A549 treated with RU486 at 1 μM for 4 hours (cell line): ENCODE measurements at places on chromosomes 6 and 20. TPM values are rescaled to one million over a fixed set of nuclear protein-coding genes. Genes with fewer than 3 reads are reported as not detected.

Gene CRISP2
- total RNA-seq: not detected in 5 replicates

Gene PLEKHG1
- 0.23 to 0.44 TPM (median 0.26 TPM) in 5 replicates for total RNA-seq

Gene CASS4
- total RNA-seq: 0.03 to 0.08 TPM (median 0.05 TPM) in 3 of 5 replicates, not detected in the others

Gene TRIM31
- 1.6 to 3.1 TPM (median 2.3 TPM) in 5 replicates for total RNA-seq

Gene MAP3K5
- total RNA-seq: 2.0 to 3.1 TPM (median 2.8 TPM) in 5 replicates

Gene MYB
- 0.35 to 1.3 TPM (median 0.63 TPM) in 5 replicates for total RNA-seq

Gene DEFB124
- not detected in 5 replicates for total RNA-seq

Gene DYNLT2
- 0.27 to 0.70 TPM (median 0.65 TPM) in 5 replicates for total RNA-seq

Gene KHDC1
- 2.2 to 4.0 TPM (median 3.5 TPM) in 5 replicates for total RNA-seq

Gene OR2H1
- total RNA-seq: not detected in 5 replicates

Gene HCK
- total RNA-seq: 0.08 to 0.13 TPM (median 0.10 TPM) in 4 of 5 replicates, not detected in the other

Gene CDH22
- total RNA-seq: 0.06 TPM in 1 of 5 replicates, not detected in the others

Gene KIAA1755
- 0.11 to 0.21 TPM (median 0.15 TPM) in 4 of 5 replicates, not detected in the other for total RNA-seq

Gene MAS1
- total RNA-seq: not detected in 5 replicates

Gene ABHD16B
- total RNA-seq: not detected in 5 replicates

Gene SIM1
- not detected in 5 replicates for total RNA-seq

Gene LY6G6C
- 0.20 TPM in 1 of 5 replicates, not detected in the others for total RNA-seq

Gene ARHGAP18
- total RNA-seq: 3.1 to 5.2 TPM (median 3.8 TPM) in 5 replicates

Gene SNX5
- total RNA-seq: 185 to 249 TPM (median 239 TPM) in 5 replicates

Gene PACRG
- total RNA-seq: 0.25 TPM in 1 of 5 replicates, not detected in the others

Gene OSER1
- total RNA-seq: 48.4 to 53.3 TPM (median 49.6 TPM) in 5 replicates

Gene HFE
- total RNA-seq: 8.9 to 13.3 TPM (median 12.2 TPM) in 5 replicates

Gene ZNF335
- total RNA-seq: 6.6 to 10.0 TPM (median 9.5 TPM) in 5 replicates
